ENCODE measurements at places on chromosomes 2 and 18. TPM values are rescaled to one million over a fixed set of nuclear protein-coding genes. Genes with fewer than 3 reads are reported as not detected.
A peak's percentile ranks its signal among the peaks of the same experiment; 100 is the strongest.

DNA sequence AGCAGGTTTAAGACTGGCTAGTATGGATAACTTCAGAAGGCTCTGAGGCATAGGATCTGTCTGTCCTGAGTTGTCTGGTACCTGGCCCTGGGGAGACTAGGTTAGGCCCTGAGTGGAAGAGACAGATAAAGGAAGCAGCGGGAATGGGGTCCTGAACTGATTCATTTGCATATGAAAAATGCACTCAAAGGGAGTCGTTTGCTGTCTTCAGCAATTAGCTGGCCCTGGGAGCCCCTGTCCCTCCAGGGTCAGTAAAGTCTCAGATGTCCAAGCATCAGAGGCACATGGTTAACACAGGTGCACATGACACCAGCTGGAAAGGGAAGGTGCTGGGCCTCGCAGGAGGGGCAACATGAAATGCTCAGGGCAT lies 172.4 kb downstream of the ACOXL start:
- no peak overlapping the region for H3K4me3 ChIP-seq
- H3K27me3 ChIP-seq, result peaks cover 15% of the 10 kb centered on the region
- H3K4me1 ChIP-seq, result no peaks in the 10 kb centered on the region
- no peak for DNase-seq
- no peak overlapping the region for H3K27ac ChIP-seq

DNA sequence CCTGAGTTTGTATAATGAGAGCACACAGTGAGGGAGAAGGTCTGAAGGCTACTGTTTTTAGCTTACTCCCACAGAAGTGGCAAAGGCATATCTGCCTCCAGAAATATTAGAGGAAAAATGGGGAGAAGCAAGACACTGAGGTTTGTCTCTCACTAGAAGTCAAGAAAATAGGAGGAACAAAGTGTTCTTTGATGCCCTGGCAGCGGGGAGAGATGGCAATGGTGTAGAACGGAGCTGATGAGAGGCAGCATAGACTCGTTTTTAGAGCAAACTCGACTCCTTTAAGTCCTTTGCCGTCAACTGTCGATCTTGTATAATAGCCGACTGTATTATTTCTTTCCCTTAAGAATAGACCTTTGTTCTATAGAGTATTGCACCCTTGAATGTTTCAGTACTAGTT lies 73.8 kb downstream of the ANKRD44 start:
- no peaks in the 10 kb centered on the region for H3K36me3 ChIP-seq
- H3K27me3 ChIP-seq, result no peaks in the 10 kb centered on the region
- DNase-seq, result no peak
- no peak overlapping the region for H3K27ac ChIP-seq

DNA sequence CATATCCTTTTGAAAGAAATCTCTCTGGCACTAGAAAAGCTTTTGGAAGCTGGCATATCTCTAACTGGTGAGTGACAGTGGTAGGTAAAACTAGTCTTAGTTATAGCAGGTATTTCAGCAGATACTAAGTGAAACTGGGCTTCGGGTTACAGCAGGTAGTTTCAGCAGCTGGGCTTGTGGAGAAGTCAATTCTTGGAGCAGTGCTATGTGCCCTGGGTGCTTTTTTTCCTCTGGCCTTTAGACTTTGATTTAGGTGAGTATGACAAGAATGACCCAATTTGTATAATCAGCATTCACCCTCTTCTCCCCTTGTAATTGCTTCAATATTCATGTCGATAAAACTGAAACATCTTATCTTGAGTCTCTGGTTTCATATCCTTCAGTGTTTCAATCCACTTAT lies 123.1 kb downstream of the KYNU start:
- no peaks in the 10 kb centered on the region for H3K27me3 ChIP-seq
- H3K4me1 ChIP-seq, result peaks cover 13% of the 10 kb centered on the region
- DNase-seq, result no peak
- peaks cover 96% of the 10 kb centered on the region for H3K36me3 ChIP-seq
- no peak overlapping the region for H3K27ac ChIP-seq

DNA sequence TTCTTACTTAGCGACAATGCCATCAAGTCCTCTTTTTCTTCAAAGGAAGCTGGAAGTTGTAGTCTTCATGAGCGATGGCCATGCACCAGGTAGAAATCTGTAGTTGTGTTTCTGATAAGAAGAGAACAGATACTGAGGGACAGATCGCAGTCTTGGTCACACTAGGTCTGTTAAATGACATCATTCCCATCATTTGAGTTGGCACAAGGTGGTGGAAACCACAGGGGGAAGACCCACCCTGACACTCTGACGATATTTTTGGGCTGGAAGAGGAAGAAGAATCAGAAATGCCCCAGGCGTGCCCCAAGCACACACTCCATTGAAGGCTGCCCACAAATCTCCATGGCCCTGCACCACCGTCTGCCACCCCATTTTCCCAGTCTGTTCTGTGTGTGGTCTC lies 89.0 kb upstream of the BOD1L2 start:
- H3K36me3 ChIP-seq, result no peaks in the 10 kb centered on the region
- no peaks in the 10 kb centered on the region for H3K27me3 ChIP-seq
- H3K4me3 ChIP-seq, result no peak overlapping the region
- H3K4me1 ChIP-seq, result no peaks in the 10 kb centered on the region

DNA sequence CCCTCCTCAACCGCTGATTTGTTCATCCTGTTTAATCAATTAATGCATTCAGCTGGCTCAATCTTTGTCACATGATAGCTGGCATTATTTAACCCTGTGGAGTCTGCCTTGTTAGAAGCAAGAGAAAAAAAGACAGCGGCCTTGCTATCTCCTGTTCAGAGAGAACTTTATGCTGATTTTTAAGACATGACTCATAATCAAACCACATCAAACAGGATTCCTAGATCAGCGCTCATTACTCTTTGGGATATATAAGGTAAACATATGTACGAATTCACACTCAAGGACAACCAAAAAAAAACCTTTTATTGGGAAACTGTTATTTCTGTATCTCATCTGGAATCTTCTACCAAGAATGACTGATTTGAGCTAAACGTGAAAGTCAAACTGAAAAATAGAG lies 195.1 kb downstream of the C1D start:
- no peaks in the 10 kb centered on the region for H3K36me3 ChIP-seq
- DNase-seq, result peak; percentile 30
- no peaks in the 10 kb centered on the region for H3K27me3 ChIP-seq
- H3K4me3 ChIP-seq, result no peak overlapping the region

- no peak for DNase-seq
- no peaks in the 10 kb centered on the region for H3K27me3 ChIP-seq
- H3K27ac ChIP-seq, result no peak overlapping the region
Measured at GRCh38 chr2:39689876-39690275, 24.2 kb downstream of the TMEM178A start.

DNA sequence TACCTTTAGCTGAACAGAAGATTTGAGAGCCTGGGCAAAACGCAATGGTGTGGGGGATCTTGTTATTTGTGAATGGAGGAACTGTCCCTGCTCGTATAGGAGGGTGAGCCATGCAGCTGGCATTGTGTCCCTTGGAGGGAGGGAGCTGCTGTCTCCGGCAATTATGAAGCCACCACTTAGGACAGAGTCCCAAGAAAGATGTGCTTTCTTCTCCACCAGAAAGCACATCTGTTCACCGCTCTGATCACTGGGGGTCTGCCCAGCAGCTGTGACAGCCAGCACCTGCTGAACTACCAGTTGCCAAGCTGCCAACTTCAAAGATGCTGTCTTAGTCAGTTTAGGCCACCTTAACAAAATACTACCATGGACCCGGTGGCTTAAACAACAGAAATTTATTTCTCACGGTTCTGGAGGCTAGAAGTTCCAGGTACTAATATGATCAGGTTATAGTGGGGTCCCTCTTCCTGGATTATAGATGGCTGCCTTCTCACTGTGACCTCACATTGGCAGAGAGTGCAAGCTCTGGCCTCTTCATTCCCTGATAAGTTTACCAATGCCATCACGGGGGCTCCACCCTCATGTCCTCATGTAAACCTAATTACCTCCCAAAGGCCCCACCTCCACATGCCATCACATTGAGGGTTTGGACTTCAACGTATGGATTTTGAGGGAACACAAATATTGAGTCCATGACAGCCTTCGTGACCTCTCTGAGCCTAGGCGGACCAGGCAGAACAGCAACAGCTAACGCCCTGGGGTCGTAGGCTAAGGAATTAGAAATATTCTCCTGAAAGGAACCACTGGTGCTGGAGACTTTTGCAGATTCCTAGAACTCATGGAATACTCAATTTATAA lies 148.3 kb downstream of the RHBDD1 start:
- H3K36me3 ChIP-seq, result no peaks in the 10 kb centered on the region
- H3K27ac ChIP-seq, result no peak overlapping the region
- H3K4me3 ChIP-seq, result no peak overlapping the region
- no peaks in the 10 kb centered on the region for H3K27me3 ChIP-seq
- H3K4me1 ChIP-seq, result peaks cover 15% of the 10 kb centered on the region
- DNase-seq, result no peak

DNA sequence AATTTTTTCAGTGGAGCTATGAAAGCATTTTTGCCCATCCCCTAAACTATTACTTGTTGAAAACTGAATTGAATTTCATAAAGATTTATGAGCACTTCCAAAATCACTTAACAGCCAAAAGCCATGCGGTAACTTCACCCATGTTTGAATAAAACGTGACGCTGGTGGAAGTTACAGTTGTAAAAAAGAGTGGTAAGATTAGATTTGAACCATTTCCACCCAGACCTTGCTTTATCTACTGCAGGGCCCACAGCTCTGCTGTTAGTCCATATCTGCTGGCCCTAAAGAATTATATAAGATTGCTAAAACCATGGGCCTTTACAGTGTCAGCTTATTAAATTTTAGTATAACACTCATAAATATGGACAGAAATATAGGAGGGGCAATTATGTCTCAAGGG lies 15.5 kb upstream of the ITGA4 start:
- H3K4me3 ChIP-seq, result no peak overlapping the region
- H3K36me3 ChIP-seq, result no peaks in the 10 kb centered on the region
- H3K27me3 ChIP-seq, result no peaks in the 10 kb centered on the region
- DNase-seq, result no peak

- H3K27me3 ChIP-seq, result no peaks in the 10 kb centered on the region
Measured at GRCh38 chr2:200467806-200468681, 41.8 kb downstream of the KCTD18 start.

DNA sequence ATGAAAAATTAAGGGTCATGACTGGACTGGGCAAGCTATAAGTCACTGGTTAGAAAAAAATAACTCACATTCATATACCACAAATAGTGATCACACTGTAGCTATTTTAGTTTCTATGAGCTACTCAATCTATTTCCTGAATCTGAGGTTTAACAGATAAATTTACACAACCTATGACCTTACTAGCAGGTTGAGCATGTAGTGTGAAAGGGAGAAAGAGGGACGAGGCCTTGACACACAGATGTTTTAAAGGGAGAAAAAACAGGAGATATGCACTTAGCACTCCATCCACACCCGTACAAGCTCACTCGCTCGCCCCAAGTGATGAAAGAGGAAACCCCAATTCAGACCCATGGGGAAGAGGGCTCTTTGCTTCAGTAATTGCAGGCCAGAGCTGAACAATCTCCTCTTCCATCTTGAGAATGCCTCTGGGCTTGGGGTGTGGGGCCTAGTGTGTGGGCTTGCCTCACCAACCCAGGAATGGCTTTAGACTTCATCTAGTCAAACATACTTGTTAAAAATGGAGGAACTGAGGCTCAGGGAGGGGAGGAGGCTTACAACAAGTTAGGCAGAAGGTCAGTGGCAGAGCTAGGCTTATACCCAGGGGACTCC lies 10.7 kb downstream of the CYRIA start:
- H3K4me1 ChIP-seq, result peaks cover 31% of the 10 kb centered on the region
- no peak for DNase-seq
- H3K4me3 ChIP-seq, result no peak overlapping the region
- H3K27me3 ChIP-seq, result no peaks in the 10 kb centered on the region
- no peak overlapping the region for H3K27ac ChIP-seq

Gene IDH1
- 122 TPM for total RNA-seq

Gene C2orf15
- 0.74 TPM for total RNA-seq

Gene HTR2B
- not detected for total RNA-seq

All from MCF 10A (cell line).